ENCODE measurements at places on chromosomes 2 and 18. TPM values are rescaled to one million over a fixed set of nuclear protein-coding genes. Genes with fewer than 3 reads are reported as not detected.

The ANKRD53 gene
- total RNA-seq: not detected

- no peak for DNase-seq
- H3K36me3 ChIP-seq: no peaks in the 10 kb centered on the region
- no peak overlapping the region for H3K27ac ChIP-seq
- H3K27me3 ChIP-seq: peaks cover 3% of the 10 kb centered on the region
Observed at GRCh38 chr18:75314117-75314516, 103.5 kb downstream of the TSHZ1 start.

The NYAP2 gene
- total RNA-seq: not detected

The SCYGR4 gene
- total RNA-seq: not detected

- no peak for DNase-seq
- H3K27me3 ChIP-seq: peaks cover 82% of the 10 kb centered on the region
- H3K4me3 ChIP-seq: no peak overlapping the region
- peaks cover 51% of the 10 kb centered on the region for H3K4me1 ChIP-seq
- H3K36me3 ChIP-seq: no peaks in the 10 kb centered on the region
Observed at GRCh38 chr18:57439985-57440330, 4.8 kb downstream of the ONECUT2 start.

- DNase-seq: no peak
- peaks cover 14% of the 10 kb centered on the region for H3K36me3 ChIP-seq
- no peaks in the 10 kb centered on the region for H3K27me3 ChIP-seq
- H3K27ac ChIP-seq: peak overlapping the region; percentile 94
Observed at GRCh38 chr2:68250652-68251186, 1.6 kb downstream of the PPP3R1 start.

DNA sequence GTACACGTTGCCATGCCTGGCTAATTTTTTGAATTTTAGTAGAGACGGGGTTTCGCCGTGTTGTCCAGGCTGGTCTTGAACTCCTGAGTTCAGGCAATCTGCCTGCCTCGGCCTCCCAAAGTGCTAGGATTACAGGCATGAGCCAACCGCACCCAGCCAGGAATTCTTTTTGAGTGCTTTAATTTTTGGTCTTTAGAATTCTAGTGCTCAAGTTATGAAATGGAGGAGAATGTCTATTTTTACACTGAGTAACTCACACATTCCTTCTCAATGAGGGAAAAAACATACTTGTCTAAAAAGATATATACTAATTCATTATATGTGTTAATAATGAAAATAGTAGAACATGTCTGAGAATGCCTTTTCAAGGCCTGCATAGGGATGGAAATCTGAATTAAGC, 8.5 kb downstream of the ZNF396 start:
- H3K36me3 ChIP-seq: no peaks in the 10 kb centered on the region
- no peak for DNase-seq
- no peak overlapping the region for H3K4me3 ChIP-seq
- H3K4me1 ChIP-seq: peaks cover 8% of the 10 kb centered on the region
- no peak overlapping the region for H3K27ac ChIP-seq

- H3K4me3 ChIP-seq: no peak overlapping the region
- no peak for DNase-seq
- peaks cover 2% of the 10 kb centered on the region for H3K27me3 ChIP-seq
- no peaks in the 10 kb centered on the region for H3K36me3 ChIP-seq
- no peaks in the 10 kb centered on the region for H3K4me1 ChIP-seq
Observed at GRCh38 chr2:170598067-170598395, 117.1 kb upstream of the SP5 start.

- H3K4me3 ChIP-seq: no peak overlapping the region
- no peaks in the 10 kb centered on the region for H3K27me3 ChIP-seq
- H3K27ac ChIP-seq: no peak overlapping the region
- no peaks in the 10 kb centered on the region for H3K4me1 ChIP-seq
- H3K36me3 ChIP-seq: no peaks in the 10 kb centered on the region
Observed at GRCh38 chr2:125573432-125573831, 1082.5 kb upstream of the GYPC start.

DNA sequence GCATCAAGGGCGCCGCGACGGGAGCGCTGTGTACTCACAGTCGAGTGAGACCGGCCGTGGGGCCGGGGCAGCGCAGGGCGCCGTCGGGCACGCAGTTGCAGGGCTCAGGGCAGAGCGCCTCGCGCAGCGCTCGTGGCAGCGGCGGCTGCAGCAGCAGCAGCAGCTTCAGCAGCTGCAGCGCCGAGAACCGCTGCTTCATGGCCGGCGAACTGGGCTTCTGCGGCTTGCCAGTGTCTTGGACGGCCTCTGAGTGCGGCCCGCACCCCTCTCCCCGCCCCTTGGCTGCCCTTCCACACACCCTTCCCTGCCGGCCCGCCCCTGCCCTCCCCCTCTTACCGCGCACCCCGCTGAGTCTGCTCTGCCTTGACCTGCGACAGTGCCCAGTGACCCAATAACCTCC, at the start of gene LHCGR:
Gene LHCGR (minus strand): TSS at position 252 of the 400 bp plus-strand sequence. CDS start 53 bp downstream, at position 199.
- no peak within 1 kb of the TSS for H3K27ac ChIP-seq
- H3K4me1 ChIP-seq: peaks cover 2% of the 10 kb centered on the region
- no peak for DNase-seq
- H3K27me3 ChIP-seq: peaks cover 22% of the 10 kb centered on the region

GRCh38 chr18:76412010-76412817, 82.8 kb downstream of the ZNF516 start:
- H3K27me3 ChIP-seq: no peaks in the 10 kb centered on the region
- peaks cover 10% of the 10 kb centered on the region for H3K36me3 ChIP-seq

DNA sequence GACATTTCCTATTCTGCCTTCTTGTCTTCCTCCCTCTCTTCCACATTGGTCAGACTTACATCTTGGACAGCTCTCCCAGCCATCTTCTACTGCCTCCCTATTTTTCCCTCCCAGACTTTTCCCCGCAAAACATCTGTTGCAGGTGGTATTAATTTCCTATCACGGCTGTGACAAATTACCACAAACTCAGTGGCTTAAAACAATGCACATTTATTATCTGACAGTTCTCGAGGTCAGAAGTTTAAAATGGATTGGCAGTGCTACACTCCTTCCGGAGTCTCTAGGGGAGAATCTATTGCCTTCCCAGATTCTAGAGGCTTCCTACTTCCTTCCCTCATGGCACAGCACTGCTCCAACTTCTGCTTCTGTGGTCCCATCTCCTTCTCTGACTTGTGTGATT, 33.3 kb downstream of the STRADB start:
- no peaks in the 10 kb centered on the region for H3K4me1 ChIP-seq
- no peak overlapping the region for H3K27ac ChIP-seq
- no peak for DNase-seq
- no peak overlapping the region for H3K4me3 ChIP-seq
- H3K27me3 ChIP-seq: no peaks in the 10 kb centered on the region
- no peaks in the 10 kb centered on the region for H3K36me3 ChIP-seq

DNA sequence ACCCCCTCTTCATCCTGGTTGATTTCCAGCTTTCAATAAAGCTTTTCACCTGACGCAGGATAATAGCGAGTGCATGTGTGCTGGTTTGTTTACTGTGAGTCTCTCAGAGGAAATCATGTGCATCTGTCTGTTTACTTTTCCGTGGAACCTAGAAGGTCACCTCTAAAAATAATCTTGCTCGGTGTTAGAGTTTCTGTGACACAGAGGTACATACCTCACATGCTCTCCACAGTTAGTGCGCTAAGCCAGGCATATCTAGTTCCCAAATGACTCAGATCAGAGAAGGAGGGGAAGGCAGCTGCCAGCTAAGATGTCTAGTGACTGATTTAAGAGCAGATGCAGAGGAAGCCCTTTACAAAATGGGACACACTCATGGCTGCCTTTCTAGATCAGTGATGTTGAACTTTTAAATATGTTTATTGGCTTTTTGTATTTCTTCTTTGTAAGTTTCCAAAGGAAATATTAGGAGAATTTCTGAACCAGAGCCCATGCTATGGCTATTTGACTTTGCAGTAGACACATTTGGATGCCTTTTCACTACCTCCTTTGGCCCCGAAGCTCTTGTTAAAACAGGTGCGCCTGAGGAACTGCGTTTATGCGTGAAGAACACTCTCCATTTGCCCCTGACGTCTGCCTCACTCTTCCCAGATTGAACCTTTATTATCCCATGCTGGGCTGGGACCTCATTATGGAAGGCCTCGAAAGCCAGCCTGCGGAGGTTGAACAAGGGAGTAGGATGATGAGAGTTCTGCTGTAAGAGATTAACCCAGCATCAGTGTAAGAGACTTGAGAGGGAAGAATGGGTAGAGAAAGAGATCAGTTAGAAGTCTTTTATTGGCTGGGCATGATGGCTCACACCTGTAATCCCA, 145.6 kb downstream of the FAM161A start:
- peak; percentile 46 for DNase-seq
- no peak overlapping the region for H3K4me3 ChIP-seq
- no peaks in the 10 kb centered on the region for H3K36me3 ChIP-seq
- no peak overlapping the region for H3K27ac ChIP-seq

GRCh38 chr2:207871506-207871905, 101.8 kb upstream of the FZD5 start:
- DNase-seq: no peak
- no peaks in the 10 kb centered on the region for H3K27me3 ChIP-seq
- H3K36me3 ChIP-seq: no peaks in the 10 kb centered on the region
- H3K27ac ChIP-seq: no peak overlapping the region
- H3K4me1 ChIP-seq: peaks cover 3% of the 10 kb centered on the region

DNA sequence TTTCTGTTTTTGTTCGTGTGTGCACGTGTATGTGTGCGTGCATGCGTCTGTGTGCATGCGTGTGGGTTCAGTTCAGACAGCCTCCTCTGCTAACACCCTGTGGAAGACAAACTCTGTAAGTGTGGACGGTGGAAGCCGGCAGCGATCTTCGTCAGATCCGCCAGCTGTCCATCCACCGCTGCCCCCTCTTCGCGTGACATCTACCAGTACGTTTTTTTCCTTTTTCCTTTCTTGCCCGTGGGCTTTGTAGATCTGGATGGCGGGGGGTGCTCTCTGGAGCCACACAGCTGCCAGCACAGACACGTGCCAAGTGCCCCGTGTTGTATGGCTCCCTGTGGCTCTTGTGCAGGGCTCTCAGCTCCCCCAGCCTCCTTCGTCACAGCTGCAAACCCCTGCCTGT, 32.3 kb downstream of the ITGB1BP1 start:
- H3K36me3 ChIP-seq: no peaks in the 10 kb centered on the region
- H3K4me3 ChIP-seq: no peak overlapping the region
- no peaks in the 10 kb centered on the region for H3K27me3 ChIP-seq
- H3K4me1 ChIP-seq: no peaks in the 10 kb centered on the region
- no peak overlapping the region for H3K27ac ChIP-seq

DNA sequence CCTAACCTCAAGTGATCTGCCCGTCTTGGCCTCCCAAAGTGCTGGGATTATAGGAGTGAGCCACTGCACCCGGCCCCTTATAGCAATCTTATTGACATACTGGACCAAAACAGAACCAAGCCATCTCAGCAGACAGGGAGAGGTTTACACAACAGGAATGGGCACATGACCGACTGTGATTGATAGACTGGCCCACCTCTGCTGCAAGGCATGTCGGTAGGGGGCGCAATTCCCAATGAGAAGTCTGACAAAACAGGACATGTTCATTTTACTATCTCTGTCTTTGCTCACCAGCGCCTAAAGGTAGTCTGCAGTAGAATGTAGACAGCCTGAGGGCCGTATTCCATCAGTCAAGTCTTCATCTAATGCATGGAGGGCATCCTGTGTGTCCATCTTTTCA, 2.0 kb downstream of the LYPD6B start:
- peaks cover 42% of the 10 kb centered on the region for H3K27me3 ChIP-seq
- H3K36me3 ChIP-seq: no peaks in the 10 kb centered on the region
- H3K4me3 ChIP-seq: no peak overlapping the region
- no peaks in the 10 kb centered on the region for H3K4me1 ChIP-seq

DNA sequence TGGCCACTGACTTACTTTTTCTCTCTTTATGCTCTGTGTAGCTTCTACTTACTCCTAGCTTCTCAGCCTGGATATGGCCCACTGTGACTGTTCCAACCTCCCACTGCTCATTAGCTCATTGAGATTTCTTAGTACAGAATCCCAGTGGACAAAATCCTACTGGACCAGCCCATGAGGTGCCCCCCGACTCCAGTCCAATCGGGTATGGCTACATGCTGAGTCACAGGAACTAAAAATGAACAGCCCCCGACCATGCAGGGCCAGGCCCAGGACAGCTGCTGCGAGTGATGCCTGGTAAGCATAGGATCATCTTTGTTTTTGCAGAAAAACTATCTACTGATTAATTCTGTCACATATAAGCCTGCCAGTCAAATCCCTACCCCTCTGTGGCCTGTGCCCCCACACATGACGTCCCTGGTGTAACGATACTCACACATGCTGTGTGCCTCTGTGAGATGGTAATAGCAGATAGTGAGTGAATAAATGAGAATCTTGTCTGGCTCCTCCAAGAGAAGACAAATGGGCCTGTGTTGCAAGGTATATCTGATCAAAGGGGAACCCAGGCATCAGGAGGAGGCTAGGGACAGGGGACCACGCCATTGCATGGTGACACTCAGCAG, 85.9 kb upstream of the KLF7 start:
- H3K27me3 ChIP-seq: no peaks in the 10 kb centered on the region
- H3K4me1 ChIP-seq: peaks cover 12% of the 10 kb centered on the region
- H3K27ac ChIP-seq: no peak overlapping the region
- no peaks in the 10 kb centered on the region for H3K36me3 ChIP-seq

DNA sequence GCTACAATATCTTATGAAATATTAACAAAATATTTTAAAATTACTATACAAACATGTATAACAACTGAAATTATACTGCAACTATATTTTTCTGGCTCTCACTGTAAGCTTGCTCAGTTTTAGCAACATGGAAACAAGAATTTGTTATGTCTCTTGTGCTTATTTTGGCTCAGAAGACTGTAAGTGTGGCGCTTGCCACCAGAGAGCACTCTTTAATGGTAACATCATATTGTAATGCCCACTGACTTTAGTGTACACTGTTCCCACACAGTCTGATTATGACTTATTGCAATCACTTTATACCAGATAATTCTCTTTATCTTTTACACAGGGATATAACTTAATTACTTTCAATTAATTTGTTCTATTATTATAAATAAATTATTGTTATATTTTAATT, 1500.6 kb upstream of the TMEFF2 start:
- H3K27me3 ChIP-seq: no peaks in the 10 kb centered on the region
- H3K36me3 ChIP-seq: no peaks in the 10 kb centered on the region
- H3K4me3 ChIP-seq: no peak overlapping the region
- DNase-seq: peak; percentile 4

DNA sequence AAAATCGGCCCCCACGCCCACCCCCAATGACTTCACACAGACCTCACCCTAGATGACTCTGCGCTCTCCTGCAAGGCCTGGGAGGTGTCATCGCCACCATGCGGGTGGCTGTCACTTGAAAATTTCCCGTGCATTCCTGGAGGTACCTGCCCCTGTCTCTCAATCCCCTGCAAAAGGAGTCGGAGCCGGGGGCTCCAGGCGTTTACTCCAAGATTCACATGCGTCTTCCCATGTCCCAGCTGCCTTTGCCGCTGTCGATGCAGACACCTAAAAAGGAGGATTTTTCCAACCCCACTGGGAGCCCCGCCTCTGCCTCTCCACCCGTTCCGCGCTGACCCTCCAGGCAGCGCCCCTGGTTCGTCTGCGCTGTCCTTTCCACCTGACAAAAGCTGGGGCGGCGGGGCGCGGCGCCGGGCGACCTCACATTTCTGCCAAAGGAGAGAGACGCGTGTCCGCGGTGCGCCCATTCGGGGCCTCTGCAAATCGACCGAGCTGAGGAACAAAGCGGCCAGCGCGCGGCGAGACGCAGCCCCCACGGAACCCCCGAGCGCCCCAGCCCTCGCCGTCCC, 667 bp downstream of the REEP1 start:
- H3K4me3 ChIP-seq: peak overlapping the region; percentile 73
- H3K27ac ChIP-seq: no peak overlapping the region
- H3K4me1 ChIP-seq: peaks cover 10% of the 10 kb centered on the region
- H3K27me3 ChIP-seq: peaks cover 43% of the 10 kb centered on the region

GRCh38 chr2:109013051-109013450, 24.0 kb upstream of the EDAR start:
- H3K4me3 ChIP-seq: no peak overlapping the region
- no peak for DNase-seq
- H3K27me3 ChIP-seq: no peaks in the 10 kb centered on the region
- peaks cover 11% of the 10 kb centered on the region for H3K4me1 ChIP-seq
- H3K36me3 ChIP-seq: no peaks in the 10 kb centered on the region
- H3K27ac ChIP-seq: no peak overlapping the region

- peaks cover 3% of the 10 kb centered on the region for H3K4me1 ChIP-seq
- DNase-seq: no peak
Observed at GRCh38 chr2:159938395-159938794, 124.0 kb downstream of the PLA2R1 start.

The ORMDL1 gene
- total RNA-seq: 34.6 TPM
